ENCODE measurements at places on chromosomes 11 and 22.

DNA sequence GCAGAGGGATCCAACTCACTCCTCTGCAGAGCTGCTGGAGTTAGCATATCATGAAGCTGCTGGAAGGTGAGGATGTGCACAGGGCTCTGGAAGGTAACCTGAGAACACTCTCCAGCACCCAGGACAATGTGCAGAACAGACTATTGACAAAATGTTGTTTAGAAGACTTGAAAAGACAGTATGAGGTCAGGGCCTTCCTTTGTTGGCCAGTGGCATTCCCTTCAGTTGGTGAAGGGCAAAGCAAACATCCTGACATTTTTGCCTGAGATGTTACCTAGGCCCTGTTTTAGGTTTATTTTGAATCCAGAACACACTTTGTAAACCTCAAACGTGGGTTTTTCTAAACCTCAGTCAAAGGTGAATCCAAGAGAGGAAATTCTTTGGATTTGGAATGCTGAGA, 67.8 kb downstream of the DEPDC5 start:
- DNase-seq = no peak

DNA sequence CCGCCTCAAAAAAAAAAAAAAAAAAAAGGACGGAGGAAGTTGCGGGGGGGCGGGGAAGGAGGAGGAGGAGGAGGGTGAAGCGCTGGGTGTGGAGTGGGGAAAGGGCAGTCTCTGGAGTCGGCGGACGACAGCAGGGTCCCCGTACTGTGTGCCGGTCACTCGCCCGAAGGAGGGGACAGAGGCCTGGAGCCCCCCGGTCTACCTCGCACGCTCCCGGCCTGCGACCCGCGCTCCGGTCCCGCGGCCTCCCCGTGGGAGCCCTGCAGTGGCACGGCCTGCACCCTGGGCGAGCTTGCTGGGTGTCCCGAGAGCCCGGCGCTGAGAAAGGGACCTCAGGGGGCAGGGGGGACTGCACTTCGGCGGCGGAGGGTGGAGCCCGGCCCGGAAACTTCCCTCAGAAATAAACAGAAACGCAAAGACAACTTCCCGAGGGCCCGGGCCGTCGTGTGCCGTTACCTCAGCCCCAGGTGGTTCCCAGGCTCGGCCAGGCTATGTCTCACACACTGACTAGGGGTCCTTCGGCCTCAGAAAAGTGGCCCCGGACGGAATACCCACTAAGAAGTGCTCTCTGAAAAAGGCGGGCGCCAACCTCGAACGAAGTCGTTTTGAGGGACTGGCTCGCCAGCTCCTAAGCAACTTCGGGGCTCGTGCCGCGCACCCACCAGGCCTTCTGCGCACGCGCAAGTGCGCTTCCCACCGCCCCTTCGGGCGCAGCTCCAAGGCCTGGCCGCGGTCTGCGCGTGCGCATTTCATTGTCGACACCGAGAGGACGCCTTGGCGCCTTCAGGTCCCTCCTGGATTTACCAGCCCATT, at the start of gene MAJIN:
Gene MAJIN (minus strand): TSS at position 688 of the 813 bp plus-strand sequence. CDS start 12,703 bp downstream, outside the sequence.
- peak; percentile 89 for DNase-seq

DNA sequence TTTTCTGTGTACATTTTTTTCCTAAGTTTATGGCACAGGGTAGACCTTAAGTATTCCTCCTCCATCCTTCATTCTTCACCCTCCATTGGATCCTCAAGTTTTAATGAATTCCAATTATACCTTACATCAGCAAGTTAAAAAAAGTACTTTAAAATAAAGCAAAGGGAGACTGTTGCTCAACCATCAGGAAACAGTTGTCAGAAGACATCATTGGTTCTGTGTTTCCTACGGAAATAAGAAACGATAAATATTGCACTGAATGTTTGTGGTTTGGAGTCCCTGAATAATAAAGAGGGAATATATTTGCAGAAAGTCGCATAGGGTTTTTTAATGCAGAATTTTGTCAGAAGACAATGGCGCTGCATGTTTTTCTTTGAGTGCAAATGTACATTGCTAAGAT, 28.1 kb upstream of the LDHA start:
- DNase-seq = no peak

DNA sequence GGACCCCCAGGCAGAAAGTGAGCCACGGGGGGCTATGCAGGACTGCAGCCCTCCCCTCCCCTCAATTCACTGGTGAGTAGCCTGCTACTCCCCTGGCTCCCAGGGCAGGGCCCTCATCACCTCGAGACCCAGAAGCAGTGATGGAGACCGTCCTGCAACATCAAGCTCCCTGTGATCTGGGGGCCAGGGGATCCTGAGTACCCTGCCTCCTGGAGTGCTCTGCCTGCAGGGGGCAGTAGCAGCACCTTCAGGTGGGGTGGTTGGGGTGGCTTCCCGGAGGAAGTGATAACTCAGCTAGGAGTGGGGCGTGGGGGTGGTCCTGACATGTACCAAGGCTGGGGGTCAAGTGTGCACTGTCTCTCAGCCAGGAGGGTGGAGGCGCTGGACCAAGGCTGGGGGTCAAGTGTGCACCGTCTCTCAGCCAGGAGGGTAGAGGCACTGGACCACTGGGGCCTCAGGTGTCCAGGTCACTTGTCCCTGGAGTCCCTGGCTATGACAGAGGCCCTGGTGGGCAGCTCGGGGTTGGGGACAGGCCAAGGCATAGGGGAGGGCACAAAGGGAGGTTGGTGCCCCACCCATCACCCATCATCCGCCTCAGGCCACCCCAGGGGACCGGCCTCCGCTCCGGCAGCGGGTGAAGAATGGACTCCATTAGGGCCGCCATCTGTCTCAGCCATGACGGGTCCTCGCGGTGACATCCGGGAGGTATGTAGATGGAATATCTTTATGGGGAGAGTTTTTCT, 9.4 kb downstream of the RTN4R start:
- no peak for DNase-seq

- no peak for DNase-seq
Measured at GRCh38 chr11:65947133-65947532, 1.9 kb downstream of the TSGA10IP start.

GRCh38 chr11:62607714-62608113, 4.9 kb downstream of the EML3 start:
- DNase-seq = no peak

GRCh38 chr22:22927196-22927887, 39.7 kb downstream of the IGLL5 start:
- no peak for DNase-seq

GRCh38 chr11:7531011-7531410, 17.2 kb downstream of the PPFIBP2 start:
- DNase-seq = no peak

- no peak for DNase-seq
Measured at GRCh38 chr22:17115945-17116565, 5.1 kb downstream of the TMEM121B start.

DNA sequence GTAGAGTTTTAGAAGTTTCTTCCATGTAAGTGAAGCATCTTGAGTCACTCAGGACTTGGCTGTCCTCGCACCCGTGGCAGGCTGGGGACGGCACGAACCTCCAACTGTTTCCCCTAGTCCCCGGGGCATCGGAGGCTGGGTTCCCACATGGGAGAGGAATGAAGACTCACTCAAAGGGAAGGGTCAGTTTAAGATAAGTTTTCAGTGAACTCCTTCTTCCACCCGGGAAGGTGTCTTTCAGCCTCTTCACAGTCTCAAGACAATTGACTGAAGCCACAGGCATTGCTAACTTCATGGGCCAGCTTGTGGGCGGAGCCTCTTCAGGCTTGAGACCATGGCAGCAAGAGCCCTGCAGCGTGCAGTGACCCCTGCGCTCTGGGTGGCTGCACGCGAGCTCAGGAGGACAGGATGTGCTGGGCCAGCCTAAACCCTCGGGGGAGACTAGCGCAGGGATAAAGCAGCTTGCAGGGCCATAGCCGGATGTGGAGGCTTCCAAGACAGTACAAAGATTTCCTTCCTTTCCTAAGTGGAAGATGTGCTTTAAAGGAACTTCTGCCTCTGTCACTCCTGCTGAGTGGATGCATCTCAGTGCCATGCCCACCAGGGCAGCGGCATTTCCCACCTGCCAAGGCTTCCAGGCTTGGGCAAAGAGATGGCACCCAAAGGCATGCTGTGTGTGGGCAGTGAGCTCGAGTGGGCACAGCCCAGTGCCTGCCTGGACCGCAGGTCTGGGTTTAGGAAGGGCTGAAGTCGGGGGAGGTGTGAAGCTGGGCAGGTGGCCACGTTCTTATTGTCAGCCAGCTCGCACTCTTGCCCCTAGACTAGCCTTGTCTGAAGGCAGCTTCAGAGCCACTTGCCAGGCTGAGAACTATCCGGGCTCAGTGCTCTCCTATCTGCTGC, 32.9 kb downstream of the PPIL2 start:
- DNase-seq = no peak

DNA sequence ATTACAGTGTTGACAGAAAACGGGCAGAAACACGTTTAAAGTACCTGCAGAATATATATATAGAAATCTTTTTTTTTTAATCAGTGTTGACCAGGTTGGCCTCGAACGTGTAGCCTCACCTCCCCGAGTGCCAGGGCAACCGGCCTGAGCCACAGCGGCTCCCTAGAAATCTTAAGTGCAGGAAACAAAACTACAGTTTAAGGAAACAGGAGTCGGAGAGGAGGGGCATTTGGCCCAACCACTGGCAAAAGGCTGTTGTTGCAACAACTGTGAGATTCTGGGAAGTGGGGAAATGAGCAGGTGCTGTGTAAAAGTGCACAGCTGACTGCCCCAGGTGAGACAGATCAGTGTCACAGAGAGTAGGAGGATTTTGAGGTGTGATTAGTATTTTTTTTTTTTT, 3.7 kb downstream of the YWHAH start:
- DNase-seq = no peak

- DNase-seq = no peak
Measured at GRCh38 chr11:87035976-87036583, 1.7 kb upstream of the TMEM135 start.

DNA sequence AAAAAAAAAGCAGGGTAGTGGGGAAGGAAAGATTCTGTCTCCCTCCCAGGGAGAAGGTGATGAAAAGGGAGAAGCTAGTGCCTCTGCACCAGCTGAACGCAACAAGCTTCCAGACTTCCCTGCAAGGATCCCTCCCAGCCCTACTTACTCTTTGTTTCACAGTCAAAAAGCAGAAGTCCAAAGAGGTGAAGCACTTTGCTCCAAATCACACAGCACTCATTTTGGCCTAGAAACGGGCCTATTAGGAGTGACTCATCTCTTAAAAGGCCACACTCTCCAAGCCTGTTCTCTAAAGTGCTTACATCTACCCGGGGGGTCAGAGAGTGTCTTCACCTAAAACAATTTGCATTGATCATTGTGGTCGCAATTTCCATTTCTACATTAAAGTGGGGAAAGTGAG, 17.7 kb upstream of the GRK3 start:
- DNase-seq = no peak

DNA sequence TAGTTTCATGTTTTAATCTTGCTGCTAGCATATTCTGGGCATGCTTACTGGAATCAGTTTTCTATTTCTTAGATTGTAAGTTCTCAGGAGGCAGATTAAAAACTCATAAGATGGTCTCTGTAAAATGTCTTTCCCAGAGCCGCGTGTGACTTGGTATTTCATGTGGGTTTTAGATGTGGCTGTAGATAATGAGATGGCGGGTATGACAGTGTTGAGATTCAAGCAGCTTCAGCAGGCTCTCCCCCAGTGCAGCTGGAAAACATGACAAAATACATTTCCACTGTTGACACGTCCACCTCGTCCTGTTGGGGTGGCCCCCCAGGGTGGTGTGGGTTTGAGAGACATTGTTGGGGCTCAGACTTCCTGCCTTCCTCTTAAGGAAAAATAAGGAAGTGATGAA, 106.8 kb downstream of the KIRREL3 start:
- DNase-seq = no peak

GRCh38 chr11:85540181-85540580, 87.0 kb downstream of the DLG2 start:
- no peak for DNase-seq

DNA sequence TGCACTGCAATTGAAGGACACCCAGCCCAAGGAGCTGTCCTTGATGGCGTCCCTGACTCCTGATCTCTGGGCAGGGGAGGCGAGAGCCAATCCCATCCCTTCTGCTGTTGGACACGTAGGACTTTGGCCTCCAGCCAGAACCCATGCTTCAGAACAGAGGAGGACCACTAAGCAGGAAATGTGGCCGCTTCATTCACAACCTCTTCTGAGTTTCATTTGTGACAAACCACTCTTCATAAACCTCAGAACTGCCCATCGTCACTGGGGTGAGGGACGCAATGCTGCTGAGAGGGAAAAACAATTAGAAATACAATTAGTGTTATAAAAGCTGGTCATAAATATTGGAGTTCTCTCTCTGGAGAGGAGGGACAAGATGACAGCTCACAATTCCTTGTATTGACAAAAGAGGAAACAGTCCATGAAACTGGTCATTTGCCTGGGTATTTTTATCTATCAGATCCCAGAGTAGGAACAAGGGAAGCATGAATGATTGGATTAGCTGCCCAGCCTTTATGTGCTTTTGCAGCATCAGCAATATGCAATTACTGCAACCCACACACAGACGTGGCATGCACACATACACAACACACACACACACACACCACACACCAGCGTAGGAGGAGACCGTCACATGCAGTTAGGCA, 216.5 kb upstream of the CADM1 start:
- DNase-seq = no peak

GRCh38 chr22:38233427-38233826, 31.6 kb downstream of the MAFF start:
- DNase-seq = no peak

GRCh38 chr11:122721964-122722266, 66.4 kb downstream of the UBASH3B start:
- DNase-seq = peak; percentile 11

DNA sequence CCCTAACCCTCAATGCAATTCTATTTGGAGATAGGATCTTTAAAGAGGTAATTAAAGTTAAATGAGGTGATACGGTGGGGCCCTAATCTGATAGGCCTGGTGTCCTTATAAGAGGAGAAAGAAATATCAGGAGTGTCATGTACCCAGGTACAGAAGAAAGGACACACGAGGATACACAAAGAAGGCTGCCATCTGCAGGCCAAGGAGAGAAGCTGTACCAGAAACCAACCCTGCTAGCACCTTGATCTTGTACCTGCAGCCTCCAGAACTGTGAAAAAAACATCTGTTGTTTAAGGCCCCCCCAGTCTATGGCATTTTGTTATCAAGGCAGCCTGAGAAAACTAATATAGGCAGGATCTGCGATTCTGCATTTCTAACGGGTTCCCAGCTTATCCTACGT, 44.2 kb downstream of the FBXO7 start:
- DNase-seq = no peak

- DNase-seq = no peak
Measured at GRCh38 chr11:33698921-33699320, 1.7 kb downstream of the C11orf91 start.

DNA sequence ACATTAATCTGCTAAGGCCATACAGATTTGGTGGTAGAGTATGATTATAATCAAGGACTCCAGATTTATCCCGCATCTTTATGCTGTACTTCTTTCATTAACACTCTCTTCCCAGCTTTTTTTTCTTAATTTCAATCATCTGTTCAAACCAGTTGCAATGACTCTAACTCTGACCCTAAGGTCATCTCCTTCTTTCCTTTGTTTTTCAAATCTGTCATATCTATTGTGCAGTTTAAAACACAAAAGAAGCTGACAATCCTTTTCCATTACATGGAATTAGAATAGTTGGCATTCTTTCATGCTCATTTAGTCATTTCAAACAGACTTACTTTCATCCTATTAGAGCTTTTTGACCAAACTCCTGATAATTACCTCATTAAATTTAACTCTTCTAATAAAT, 53.6 kb upstream of the GRM5 start:
- DNase-seq = no peak

- no peak for DNase-seq
Measured at GRCh38 chr11:36500315-36500721, 9.8 kb downstream of the TRAF6 start.

- no peak for DNase-seq
Measured at GRCh38 chr11:120141768-120142423, 4.0 kb upstream of the TRIM29 start.

Measured in central memory CD4-positive, alpha-beta T cell (primary cell).